GM12864 (cell line): ENCODE measurements at places on chromosomes 2 and 18.

- DNase-seq, result no peak
Measured at GRCh38 chr2:26567534-26567933, 73.6 kb downstream of the CIB4 start.

DNA sequence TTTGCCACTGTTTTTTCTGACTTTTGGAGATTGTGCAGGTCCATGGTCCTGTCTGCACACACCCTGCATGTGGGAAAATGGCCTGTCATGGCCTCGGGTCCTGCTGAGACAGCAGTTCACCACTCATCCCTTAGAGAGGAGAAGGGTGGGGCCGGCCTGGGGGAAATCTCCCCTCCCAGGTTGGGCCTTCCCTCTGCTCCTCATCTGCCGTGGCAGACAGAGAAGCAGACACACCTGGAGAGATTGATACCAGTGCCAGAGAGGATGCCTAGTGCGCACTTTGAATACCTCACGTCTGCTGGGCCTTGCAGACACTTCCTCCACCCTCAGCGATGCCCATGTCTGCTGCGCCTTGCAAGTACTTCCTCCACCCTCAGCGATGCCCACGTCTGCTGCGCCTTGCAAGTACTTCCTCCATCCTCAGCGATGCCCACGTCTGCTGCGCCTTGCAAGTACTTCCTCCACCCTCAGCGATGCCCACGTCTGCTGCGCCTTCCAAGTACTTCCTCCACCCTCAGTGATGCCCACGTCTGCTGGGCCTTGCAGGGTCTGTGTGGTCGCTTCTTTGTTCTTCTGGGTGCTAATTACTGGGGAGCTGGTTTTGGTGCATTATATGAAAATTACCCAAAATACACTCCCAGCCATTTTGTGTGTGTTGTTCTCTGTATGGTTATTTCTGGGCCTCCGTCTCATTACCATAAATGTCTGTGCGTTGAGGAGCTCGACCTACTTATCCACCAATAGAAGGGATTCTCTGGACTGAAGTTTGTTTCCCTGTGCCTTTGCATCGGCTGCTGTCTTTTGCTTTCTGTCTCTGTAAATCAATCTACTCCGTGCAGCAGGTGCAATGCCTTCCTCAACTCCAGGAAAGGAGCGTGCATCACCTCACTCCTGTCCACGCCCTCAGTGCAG, 186.9 kb upstream of the PXDN start:
- DNase-seq, result no peak

- DNase-seq, result no peak
Measured at GRCh38 chr2:37914340-37914739, 10.7 kb upstream of the RMDN2 start.

GRCh38 chr2:148796735-148797512, 78.1 kb upstream of the KIF5C start:
- DNase-seq, result no peak

- no peak for DNase-seq
Measured at GRCh38 chr2:47891369-47892337, 14.6 kb downstream of the FBXO11 start.

GRCh38 chr18:28820353-28820752, 643.4 kb upstream of the CDH2 start:
- DNase-seq, result no peak

DNA sequence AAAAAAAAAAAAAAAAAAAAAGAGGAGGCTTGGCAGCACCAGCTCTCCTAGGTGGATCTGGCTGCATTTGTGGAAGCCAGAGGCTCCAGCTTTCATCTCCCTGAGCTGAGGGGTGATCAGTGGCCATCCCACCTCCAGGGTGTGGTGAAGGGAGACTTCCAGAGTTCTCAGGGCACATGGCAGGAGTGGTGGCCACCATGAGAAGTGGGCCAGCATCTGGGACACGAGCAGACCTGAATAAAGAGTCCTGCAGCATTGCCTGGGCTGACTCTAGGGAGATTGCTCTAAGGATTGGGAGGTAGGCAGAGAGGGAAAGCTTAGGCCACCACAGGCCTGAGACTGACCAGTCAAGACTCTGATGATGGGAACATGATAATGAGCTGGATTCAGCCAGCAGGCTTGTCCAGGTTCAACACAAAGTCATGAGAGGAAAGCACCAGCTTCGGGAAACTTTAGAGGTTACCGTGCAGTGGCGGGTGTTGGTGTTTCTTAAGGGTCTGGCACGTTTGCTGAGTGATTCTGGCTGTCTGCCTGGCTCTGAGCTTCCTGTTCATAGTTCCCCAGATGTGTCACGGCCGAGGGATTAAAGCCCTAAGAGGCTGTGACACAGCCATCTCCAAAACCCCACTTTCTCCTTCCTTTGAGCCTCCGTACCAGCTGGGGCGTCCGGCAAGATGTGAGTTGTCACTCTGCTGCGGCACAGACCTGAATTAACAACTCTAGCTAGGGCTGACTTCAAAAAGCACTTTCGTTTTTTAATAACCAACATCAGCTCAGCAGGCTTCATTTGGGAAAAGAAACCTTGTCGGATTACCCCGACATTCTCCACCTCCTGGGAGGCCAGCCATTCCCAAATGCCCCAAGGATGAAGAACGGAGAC, 38.3 kb upstream of the IL1R1 start:
- DNase-seq, result peak; percentile 21

DNA sequence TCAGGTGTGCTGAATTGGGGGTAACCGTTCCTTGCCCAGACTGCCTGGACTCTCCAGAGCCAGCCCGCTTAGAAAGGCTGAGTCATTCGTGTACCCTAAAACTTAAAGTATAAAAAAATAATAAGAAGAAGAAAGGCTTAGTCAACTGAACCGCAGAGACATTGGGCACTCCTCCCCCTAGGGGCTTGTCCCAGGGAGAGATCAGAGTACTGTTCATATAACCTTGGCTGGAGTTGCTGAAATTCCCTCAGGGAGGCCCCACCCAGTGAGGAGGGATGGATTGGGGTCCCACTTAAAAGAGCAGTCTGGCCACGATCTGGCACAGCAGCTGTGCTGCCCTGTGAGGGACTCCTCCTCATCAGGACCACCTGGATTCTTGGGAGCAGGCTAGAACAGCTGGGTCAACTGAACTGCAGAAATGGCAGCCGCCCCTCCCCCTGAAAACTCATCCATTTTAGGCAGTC, 37.2 kb downstream of the ANKRD12 start:
- DNase-seq, result no peak

- no peak for DNase-seq
Measured at GRCh38 chr2:240573516-240574385, 5.5 kb downstream of the RNPEPL1 start.

- no peak for DNase-seq
Measured at GRCh38 chr2:225779829-225780228, 380.3 kb downstream of the NYAP2 start.

DNA sequence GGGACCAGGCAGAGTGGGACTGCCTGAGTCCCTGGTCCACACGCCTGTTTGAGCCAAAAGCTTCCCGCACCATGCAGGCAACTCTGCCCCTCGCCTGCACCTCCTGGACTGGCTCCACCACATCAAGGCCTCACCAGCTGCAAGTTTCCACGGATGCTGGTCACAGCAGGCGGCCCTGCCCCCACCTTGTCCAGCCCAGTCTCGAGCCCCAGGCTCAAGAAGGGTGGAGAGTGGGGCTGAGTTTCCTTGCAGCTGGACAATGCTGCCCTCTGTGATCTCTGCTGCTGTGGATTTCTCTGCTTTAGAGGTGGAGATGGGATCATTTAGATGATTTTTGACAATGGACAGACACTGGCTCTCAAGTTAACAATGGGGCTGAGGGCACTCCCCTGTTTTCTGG, 74.9 kb downstream of the MTCL1 start:
- no peak for DNase-seq

DNA sequence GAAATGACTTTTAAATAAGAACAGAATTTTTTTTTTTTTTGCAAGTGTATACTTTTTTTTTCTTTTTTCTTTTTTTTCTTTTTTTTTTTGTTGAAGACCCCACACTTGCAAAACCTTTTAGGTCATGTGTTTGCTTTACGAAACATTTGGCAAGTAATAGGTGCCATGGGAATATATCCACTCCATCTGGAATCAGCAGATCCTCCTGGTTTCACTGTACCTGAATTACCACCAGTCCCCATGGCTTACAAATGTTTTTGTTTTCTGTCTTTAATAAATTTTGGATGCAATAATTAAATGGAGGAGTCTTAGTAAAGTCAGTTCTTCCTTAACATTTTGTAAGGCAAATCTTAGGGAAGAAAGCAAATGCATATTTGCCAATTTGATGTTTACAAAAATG, 559.7 kb upstream of the ZEB2 start:
- no peak for DNase-seq
